ENCODE measurements at places on chromosomes 16 and 17.
A peak's percentile ranks its signal among the peaks of the same experiment; 100 is the strongest.

DNA sequence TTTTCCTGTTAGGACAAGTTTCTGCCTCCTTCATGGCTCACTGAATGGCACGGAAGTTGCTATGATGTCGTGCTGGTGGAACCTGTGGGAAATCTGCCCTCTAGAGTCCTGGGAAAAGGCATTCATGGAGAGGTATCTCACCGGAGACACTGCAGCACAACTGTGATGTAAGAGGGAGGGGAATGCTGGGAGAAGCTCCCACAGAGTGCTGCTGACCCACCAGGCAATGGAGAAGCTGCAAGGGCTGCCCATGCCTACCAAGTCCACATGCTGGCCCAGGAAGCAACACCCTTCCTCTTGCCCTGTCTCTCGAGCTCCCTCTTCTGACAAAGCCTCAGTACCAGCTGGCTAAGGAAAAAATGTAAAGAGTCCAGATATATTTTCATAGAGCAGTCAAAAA is 45.2 kb upstream of the SLC5A11 start:
- DNase-seq: no peak

- DNase-seq: no peak
Measured at GRCh38 chr16:88975511-88976061, 1.4 kb downstream of the CBFA2T3 start.

DNA sequence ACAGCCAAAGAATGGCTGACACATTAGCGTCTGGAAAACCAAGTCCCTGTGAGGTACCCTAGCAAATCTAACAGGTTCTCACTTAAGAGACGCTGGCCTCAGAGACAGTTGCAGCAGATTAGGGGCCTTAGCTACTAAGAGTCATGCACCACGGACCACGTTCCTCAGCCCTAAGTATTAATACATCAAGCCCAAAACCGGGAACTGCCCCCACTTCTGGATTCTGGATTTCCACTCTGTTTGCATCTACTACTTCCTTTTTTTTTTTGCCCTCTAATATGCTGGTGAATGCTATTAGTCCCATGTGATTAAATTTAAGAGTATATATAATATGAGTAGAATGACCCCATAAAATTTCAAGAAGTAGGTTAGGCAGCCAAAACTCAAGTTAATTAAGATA is 775 bp upstream of the TERB1 start:
- peak; percentile 47 for DNase-seq

- no peak for DNase-seq
Measured at GRCh38 chr17:14760719-14761411, 460.0 kb downstream of the HS3ST3B1 start.

DNA sequence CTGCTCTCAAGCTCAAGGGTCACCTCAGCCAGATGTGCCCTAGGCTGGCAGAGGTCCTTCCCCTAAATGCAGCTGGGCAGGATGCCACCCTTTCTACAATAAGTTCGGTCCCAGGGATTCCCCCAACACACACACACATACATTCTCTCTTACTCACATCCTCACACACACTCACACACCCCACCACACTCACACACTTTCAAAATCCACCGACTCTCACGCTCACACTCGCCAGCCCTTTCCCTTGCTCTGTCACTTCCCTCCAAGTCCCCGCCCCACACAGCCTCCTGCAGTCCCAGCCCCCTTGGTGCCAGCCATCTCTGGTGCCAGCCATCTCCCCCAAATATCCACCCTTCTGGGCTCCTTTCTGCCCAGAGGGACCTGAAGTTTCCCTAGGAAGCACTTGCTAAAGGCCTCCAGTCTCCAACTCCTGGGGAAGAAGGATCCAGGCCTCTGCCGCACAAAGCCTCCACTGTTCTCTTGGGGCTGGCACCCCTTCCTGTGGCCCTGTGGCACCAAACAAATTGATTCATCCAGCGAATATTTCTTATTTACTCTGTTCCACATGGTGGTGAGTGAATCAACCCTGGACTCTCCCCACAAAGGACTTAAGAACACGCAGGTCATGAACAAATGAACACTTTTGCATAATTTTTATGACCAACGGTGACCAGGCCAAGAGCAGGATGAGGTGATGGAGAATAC is 3.8 kb upstream of the USP36 start:
- DNase-seq: no peak

DNA sequence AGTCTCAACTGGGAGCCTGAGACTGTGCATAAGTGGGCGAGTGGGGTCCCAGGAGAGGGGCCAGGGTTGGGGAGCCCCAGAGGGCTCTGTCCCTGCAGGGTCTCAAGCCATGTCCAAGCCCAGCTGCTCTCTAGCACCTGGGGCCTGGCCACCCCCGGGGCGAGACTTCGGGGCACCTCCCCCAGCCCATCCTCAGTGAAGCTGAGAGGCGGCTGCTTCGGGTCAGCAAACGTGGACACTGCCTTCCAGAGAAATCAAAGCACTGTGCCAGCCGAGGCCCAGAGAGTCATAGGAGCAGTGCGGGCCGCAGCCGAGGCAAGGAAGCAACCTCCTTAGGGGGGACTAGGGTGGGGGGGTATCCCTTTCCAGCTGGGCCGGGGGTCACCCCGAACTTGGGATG is 77.5 kb downstream of the ENGASE start:
- no peak for DNase-seq

DNA sequence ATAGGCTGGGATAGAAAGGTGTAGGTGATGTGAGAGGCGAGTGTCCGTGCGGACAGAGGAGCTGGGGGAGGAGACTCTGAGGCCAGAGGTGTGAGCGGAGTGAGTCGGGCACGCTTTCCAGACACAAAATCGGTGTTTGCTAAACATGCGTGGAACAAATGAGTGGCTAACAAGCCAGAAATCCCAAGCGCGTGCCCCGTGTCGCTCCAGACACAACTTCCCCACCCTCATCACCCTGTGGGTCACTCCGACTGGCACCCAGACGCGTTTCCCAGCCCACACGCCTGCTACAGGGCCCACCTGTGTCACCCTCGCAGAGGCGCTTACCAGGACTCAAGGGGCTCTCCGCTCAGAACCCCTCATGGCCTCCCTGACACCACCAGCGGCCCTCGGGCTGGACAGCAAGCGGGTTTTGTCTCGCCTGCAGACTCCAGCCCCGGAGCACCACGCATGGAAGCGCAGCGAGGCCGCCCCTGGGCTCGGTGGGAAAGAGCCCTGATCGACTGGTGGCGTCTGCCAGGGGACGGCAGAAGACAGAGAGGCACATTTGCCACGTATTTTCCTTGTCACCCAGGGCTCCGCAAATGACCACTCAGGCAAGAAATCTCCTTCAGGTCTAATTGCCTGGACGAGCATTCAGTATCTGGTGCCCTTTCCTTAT is 6.0 kb upstream of the RPH3AL start:
- DNase-seq: no peak

DNA sequence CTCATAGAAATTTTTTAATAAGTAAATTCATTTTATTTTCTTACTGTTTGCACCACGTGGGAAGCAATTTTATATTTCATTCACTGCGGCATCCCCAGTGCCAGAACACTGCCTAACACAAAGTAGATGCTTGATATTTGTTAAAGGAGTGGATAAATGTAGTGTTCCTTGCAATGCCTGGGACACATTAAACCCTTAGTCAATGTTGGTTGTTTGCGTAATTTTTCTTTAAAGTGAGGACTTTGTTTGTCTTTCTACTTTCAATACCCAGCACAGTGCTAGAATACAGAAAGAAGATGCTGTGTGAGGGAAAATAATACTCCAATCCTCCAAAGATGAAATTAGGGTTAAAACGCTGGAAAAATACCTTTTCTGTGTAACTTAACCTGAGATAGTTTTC is 299.3 kb downstream of the MAP2K6 start:
- DNase-seq: no peak

GRCh38 chr17:41534899-41535546 is 6.9 kb upstream of the KRT19 start:
- no peak for DNase-seq

DNA sequence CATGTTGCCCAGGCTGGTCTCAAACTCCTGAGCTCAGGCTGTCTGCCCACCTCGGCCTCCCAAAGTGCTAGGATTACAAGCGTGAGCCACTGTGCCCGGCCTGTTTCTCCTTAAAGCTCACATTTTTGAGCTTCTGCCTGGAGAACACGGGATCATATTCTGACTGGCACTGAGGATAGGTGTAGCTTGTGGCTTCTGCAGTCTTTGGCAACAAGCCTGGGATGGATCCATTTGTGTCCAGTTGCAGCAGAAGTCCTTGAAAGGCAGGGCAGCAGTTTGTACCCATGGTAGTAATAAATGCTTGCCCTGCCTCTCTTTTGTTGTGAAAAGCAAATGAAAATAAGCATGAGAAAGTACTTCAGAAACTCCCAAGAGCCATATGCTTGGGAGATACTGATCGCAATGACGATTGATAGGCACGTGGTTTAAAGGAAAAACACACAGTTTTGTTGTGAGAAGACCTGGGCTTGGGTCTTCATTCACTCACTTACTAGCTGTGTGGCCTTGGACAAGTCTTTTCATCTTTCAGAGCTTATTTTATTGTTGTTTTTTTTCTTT is 3.1 kb upstream of the CORO7 start:
- DNase-seq: no peak

- DNase-seq: no peak
Measured at GRCh38 chr16:79500286-79500685, 100.3 kb downstream of the MAF start.

DNA sequence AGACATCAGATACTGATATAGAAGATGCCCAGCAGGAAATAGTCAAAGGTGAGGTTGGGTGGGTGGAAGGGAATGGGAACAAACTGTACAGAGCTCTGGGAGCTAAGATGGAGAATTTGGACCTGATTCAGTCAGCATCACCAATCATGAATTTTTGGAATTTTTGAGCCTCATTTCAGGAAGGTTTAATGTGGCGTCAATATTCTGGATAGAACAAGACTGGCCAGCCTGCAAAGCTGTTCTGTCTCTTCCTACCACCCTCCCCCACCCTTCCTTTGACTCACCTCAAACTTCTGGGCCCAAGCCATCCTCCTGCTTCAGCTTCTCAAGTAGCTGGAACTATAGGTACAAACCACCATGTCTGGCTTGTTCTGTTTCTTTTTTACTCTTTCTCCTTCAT is 32.6 kb downstream of the CTCF start:
- DNase-seq: no peak

- DNase-seq: no peak
Measured at GRCh38 chr16:7257016-7257415, 75.6 kb upstream of the RBFOX1 start.

GRCh38 chr17:38897176-38897575 is 27.3 kb downstream of the LASP1 start:
- DNase-seq: no peak

- DNase-seq: no peak
Measured at GRCh38 chr16:1907226-1907860, 10.9 kb downstream of the HS3ST6 start.

DNA sequence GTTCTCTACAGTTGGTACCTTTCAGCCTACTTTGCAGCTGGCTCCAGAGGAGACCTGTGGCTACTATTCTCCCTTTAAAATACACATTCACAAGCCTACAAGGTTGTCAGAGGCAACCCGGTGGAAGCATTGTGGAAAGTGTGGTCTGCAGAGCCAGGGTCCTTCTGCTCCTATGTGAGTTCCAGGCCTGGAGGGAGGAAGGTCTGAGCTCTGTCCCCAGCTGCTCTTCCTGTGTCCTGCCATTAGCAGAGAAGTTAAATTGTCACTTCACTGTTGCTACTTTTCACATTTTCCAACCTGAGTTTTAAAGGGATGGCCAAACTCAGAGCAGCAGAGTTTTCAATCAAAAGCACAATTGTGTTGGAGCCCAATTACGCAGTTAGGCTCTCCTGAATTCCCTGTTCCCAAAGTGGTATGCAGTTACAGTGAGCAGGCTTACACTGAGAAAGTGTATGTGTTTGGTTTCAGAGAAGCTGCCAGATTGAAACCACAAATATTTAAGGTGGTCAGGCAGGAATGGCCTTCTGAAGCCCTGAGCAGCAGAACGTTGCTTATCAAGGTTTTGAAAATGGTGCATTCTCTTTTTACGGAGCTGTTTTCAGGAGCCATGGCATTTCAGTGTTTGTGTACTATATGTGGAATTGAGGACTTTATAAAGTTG is 25.0 kb downstream of the MAP3K3 start:
- DNase-seq: no peak

DNA sequence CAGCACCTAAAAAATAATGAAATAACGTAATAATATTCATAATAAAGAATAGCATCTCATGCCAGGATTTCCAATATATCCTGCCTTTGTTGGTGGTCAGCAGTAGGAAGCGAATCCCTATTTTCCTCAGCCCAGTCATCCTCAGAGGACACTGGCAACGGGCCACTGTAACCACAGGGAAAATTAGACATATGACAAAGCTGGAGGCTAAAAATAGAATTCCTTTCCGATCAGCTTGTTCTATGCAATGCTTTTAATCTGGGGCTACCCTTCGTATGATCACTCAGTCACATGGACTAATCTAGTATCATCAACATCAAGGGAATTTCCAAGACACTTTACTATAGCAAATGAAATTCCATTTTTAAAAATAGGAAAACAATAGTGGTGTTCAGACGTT is 246.9 kb upstream of the KCNJ16 start:
- no peak for DNase-seq

- no peak for DNase-seq
Measured at GRCh38 chr17:7307686-7308624, 527 bp downstream of the EIF5A start.

- DNase-seq: no peak
Measured at GRCh38 chr17:48549281-48549630, 4.3 kb upstream of the HOXB2 start.

GRCh38 chr17:43224146-43224705 is 4.2 kb downstream of the CCDC200 start:
- no peak for DNase-seq

DNA sequence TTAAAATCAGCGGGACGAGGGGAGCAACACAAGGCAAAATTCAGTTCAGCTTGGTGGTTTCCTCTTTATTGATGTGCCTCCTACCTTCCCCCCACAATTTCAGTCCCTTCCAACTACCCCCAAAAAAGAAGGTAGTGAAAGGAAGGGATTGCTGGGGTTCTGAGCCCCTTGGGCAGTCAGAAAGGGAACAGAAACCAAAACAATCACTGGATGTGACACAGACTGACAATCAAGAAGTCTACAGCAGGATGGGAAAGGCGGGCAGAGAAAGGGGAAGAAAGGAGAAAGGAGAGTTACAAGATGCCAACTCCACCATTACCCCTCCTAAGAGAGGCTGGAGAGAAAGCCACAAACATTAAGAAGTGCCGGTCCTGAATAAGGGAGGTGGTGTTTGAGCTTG is 1.1 kb upstream of the PHF23 start:
- no peak for DNase-seq

GRCh38 chr17:79503126-79503839 is 107.6 kb downstream of the RBFOX3 start:
- DNase-seq: no peak

- no peak for DNase-seq
Measured at GRCh38 chr17:81687770-81688541, 4.1 kb downstream of the HGS start.

GRCh38 chr16:22693638-22694340 is 120.2 kb upstream of the HS3ST2 start:
- peak; percentile 18 for DNase-seq

GRCh38 chr16:31460582-31461002 is 1.3 kb downstream of the ARMC5 start:
- peak; percentile 37 for DNase-seq

GRCh38 chr17:41383690-41384089 is 1.6 kb upstream of the KRT34 start:
- DNase-seq: no peak

All from Kasumi-1 (cell line).